MCF 10A (cell line): ENCODE measurements at places on chromosomes 6 and 20.

DNA sequence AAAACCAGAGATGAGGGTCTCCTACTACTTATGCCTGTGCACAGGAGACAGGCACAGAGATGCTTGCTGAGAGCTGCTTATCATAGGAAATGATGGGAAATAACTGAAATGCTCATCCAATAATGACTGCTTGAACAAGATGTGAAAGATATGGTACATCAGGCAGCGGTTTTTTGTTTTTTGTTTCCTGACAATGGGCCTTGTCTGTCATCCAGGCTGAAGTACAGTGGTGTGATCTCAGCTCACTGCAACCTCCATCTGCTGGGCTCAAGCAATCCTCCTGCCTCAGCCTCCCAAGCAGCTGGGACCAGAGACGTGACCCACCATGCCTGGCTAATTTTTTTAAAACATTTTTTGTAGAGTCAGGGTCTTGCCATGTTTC is 1.2 kb upstream of the RIPOR3 start:
- no peak for DNase-seq

GRCh38 chr6:46674410-46674809 is 13.3 kb upstream of the TDRD6 start:
- DNase-seq = no peak

GRCh38 chr20:63756648-63756991 is 17.0 kb downstream of the SLC2A4RG start:
- no peak for DNase-seq

GRCh38 chr6:154613137-154613676 is 102.7 kb upstream of the CNKSR3 start:
- peak; percentile 59 for DNase-seq

- DNase-seq = peak; percentile 90
Measured at GRCh38 chr6:7787137-7787608, 61.3 kb downstream of the BMP6 start.

DNA sequence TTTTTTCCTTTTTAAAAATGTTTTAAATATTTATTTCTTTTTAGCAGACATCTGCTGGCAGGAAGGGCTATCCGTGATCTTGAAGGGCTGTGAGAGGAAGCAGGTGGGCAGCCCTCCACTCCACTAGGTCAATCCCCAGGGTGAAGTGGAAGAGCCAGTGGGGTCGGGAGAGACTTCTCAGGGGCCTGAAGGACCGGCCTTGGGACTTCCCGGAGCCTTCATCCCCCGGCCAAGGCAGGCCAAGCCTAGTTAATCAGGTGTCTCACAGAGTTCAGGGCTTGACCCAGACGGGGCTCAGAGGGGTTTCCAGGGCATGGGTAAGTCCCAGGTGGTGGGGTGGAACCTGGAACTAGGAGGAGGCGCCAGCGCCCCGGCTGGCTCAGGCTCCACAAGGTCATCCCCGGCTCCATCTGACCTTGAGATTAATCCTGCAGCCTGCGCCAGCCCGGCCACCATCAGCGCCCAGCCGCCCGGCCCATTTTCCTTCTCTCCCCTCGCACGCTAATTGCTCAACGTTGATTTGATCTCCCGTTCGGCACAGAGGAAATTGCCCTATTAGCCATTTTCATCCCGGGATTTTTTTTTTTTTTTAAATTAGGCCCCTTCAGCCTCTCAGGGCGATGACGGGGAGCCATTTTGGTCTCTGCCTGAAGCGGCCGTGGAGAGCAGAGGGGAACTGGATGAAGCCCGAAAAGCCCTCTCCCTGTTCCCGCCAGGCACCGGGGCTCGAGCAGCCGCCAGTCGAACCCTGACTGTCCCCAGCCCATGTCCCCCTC is 44.4 kb downstream of the MDFI start:
- DNase-seq = no peak
